Fibroblast of skin of abdomen (primary cell): ENCODE measurements at places on chromosomes 6 and 20.

DNA sequence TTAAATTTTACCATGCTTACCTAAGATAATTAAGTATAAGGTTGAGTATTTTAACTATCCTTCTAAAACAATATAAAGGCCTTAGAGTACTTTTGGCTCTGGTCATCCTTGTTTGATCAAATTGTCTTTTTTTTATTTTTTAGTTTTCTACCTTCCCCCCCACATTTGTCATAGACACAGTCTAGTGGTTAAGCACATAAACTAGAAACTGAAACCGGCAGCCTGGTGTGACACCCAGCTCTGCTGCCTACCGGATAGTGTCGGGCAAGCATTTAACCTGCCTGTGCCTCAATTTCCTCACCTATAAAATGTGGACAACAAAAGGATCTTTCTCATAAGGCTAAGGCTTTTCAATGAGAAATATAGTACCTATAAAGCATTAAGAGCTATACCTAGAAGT, 21.6 kb upstream of the TULP4 start:
- DNase-seq = no peak

- no peak for DNase-seq
These were observed 11.6 kb upstream of the CLVS2 start for GRCh38 chr6:122984393-122984792.

DNA sequence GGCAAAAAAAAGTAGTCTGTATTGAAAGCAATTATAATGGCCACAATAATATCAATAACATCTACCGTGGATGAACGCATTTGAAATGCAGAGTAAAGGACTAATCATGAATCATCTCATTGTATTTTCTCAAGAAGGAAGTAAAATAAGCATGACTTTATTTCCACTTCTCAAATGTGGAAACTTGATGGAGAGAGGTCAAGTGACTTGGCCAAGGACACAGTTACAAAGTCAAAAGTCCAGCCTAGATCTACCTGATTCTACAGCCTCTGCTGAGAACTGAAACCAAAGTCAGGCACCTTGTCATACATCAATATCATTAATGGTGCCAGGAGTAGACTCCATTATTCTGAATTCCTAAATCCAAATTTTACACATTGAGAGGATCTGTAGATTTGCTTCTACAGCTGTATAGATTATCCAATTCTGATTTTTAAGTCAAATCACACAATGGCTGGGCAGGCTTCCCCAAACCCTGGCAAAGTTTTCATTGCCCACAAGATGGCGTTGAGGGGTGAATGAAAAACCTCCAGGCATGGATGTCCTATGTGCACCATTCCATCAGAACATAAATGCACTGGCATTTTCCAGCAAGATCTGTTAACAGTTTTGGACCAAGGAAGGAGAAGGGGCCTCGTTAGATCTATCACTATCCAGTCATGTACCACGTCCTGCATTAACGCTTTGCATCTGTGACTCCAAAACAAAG, 423.1 kb downstream of the MAFB start:
- DNase-seq = peak; percentile 40

GRCh38 chr6:161082215-161082614, 90.6 kb downstream of the MAP3K4 start:
- no peak for DNase-seq

DNA sequence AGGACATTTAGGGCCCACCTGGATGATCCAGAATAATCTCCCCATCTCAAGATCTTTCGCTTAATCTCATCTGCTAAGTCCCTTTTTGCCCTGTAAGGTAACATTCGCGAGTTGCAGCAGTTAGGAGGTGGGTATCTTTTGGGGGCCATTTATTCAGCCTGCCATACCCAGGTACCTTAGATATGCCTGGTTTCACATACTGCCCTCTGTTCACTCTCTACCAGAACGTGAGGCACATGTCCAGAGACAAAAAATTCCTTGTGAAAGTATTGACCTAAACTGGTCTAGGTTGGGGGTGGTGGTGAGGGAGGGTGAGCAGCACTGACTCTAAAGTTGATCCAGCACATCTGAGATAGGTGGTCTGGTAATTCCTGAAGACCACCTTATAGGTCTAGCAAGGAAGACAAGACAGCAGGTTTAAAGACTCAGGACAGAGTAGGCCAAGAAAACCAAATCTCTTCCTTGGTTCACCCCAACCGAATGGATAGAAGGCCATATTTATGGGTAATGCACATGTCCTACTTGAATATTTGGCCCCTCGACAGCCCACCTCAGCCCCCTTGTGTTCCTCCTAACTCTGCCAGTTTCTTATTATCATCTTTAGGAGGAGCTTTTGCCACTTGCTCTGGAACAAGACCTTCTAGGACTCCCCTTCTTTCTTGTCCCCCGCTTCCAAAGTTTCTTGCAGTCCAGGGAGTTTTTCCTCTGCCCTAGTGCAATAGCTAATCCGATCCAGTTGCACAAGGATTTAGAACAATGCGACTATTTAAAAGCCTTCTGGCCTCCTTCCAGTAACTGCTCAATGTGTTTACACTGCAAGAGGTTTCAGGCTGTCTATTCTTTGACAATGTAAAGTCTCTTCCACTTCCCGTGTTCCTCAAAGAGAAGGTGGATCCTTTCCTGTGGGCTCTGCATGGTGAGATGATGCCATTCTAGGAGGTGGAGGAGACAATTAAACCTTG, 213.0 kb upstream of the LAMP5 start:
- DNase-seq = peak; percentile 68

DNA sequence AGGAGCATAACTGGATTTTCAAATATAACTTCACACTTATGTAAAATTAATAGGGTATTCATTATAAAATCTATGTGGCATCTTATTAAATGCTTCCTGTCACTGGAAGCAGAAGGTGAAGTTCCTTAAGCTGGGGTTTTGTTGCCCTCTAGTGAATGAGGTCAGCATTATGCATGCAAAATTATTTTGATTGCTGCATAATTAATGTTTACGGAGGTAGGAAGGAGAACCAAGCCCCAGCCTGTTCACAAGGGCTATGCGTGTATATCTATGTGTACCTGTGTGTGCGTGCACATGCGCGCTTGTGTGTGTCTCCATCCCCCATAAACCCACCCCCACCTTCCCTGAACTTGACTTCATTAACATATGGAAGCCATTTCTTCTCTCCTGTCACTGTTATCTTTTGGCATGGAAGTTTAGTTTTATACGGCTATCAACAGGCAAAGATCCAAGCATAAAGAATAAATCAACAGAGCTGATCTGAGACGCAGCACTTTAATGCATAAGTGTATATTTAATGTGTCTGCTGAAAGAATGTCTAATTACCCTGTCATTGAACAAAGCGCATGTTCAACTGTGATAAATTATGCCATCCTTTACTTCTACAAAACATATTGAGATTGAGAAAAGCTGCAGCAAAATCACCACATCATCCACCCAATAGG, 90.2 kb upstream of the CDH4 start:
- no peak for DNase-seq

DNA sequence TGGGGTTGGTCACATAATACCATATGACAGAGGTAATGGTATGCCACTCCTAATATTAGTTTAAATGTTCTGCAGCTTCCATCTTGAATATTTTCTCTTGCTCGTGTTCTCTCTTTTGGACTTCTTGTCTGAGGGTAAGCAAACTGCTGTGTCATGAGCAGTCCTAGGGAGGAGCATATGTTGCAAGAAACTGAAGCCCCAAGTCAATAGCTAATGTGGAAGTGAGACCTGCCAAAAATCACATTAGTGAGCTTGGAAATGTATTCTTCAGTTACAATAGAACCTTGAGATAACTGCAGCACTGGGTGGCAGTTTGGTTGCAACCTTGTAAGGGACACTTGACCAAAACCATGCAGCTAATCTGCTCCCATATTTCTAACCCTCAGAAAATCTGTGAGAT, 178.2 kb upstream of the IMPG1 start:
- no peak for DNase-seq

- no peak for DNase-seq
These were observed 64.0 kb downstream of the RREB1 start for GRCh38 chr6:7171733-7172132.

DNA sequence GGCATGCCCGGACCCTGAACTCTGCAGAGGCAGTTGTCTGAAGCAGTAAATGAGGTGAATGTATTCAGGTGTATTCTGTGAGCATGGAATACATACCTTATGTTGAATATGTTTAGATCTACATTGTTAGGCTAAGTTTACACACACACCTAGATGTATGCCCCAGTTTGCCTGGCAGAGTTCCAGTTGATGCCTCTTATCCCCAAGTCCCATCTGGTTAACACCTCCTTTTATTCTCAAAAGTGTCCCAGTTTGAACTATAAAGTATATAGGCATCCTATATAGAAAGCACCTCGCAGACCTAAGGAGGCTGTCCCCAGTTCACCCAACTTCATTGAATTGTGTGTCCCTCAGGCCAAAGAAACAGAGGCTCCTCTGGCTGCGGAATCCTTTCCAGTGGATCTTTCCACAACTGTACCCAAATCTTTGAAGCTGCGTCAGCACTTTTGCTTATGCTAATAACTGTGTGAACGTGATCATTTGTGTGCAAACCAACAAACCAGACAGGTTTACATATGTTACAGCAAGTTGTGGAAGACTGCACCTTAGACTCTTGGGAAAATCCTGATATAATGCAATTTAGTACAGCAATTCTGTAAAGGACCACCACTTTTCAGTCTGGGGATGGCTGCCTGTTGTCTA, 4.8 kb upstream of the DHX35 start:
- no peak for DNase-seq

DNA sequence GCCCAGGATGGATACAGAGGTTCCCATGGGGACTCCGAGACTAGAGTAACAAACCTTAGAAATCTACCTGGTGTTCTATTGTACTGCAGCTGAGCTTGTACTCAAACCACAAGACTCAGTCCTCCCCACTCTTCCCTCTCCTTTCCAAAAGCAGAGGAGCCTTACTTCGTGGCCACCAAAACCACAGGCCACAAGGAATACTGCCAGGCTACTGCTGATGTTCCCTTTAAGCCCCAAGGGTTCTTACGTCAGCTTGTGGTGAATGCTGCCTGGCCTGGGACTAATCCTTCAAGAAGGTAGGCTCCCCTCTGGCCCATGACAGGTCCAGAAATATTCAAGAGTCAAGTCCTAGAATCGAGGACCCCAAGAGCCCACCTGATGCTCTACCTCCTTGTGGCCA, 10.5 kb upstream of the DEFB128 start:
- no peak for DNase-seq

GRCh38 chr6:4322846-4323309, 187.5 kb upstream of the ECI2 start:
- DNase-seq = peak; percentile 23

DNA sequence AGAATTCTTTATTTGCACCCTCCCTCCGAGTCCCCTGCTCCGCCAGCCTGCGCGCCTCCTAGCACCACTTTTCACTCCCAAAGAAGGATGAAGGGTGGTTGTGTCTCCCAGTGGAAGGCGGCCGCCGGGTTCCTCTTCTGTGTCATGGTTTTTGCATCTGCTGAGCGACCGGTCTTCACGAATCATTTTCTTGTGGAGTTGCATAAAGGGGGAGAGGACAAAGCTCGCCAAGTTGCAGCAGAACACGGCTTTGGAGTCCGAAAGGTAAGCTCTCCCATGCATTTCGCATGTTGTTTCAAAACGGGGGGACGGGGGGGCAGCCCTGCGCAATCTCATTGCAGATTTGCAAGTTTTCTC, 357 bp downstream of the PCSK2 start:
- no peak for DNase-seq

DNA sequence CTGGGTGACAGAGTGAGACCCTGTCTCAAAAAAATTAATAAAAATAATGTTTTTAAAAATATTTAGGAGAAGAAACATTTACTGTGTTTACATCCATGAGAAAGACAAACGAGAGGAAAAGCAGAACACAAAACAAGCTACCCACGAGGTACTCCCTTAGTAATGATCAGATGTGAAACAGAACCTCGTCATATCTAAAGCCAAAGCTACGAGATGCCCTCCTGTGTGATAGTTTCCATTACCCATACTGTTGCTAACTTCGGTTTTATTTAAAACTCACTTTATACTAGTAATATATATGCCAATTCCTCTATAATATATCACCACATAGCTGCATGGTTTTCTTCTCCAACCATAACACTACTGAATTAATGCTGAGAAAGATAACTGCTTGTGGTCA, 21.1 kb downstream of the SUMO4 start:
- DNase-seq = no peak

DNA sequence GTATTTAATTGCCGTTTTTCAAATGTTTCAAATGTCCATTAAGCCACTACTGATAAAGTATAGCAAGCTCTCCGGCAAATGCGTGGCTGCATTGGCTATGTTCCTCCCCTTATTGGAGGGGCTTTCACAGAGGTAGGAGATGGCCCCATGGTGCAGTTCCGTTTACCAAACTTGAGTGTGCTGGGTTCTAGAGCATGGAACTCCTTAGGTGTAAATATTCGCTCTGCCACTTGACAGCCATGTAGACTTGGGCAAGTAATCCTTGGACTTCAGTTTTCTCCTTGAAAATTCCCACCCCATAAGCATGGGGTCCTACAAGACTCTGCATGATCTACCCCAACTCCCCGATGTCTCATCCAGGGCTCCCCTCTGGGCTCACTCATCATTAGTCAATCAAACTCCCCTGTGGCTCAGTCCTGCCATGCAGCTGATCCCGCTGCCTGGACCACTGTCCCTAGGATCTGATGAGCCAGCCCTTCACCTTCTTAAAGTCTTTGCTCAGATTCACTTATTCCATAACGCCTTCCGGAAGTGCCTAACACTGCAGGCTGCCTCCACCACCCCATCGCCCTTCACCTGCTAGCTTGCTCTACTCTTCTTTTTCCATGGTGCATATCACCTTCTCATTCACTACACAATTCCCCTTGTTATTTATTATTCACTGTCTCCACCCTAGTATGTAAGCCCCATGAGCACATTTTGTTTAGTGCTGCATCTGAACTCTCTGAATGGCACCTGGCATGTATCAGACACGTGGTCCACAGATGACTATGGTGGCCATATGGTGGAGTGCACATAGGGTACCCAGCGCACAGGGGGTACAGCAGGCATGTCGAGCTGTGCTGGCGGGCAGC, 18.8 kb downstream of the PRR18 start:
- no peak for DNase-seq

DNA sequence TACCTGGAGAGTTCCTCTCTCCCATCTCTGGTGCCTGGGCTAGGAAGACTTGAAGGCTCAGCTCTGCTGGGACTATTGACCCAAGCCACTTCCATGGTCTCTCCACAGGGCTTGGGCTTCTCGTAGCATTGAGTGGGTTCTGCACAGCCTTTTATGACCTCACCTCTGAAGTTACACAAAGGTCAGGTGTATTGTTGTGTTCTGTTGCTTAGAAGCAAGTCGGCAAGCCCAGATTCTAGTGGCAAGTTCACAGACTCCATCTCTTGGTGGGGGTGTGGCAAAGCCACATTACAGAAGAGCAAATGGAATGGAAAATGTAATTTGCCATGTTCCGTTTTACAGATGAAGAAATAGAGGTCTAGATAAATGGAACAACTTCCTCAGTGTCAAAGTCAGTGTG, 13.5 kb downstream of the BPI start:
- no peak for DNase-seq
